Activated CD4-positive, alpha-beta T cell treated with anti-CD3 and anti-CD28 coated beads, Interleukin-10, Interleukin-2, amounts not matched to agents 100 ng/mL and 50 ng/mL, durations not matched to agents 16 hours and 8 hours (primary cell): ENCODE measurements at places on chromosomes 4 and X.
A peak's percentile ranks its signal among the peaks of the same experiment; 100 is the strongest.

DNA sequence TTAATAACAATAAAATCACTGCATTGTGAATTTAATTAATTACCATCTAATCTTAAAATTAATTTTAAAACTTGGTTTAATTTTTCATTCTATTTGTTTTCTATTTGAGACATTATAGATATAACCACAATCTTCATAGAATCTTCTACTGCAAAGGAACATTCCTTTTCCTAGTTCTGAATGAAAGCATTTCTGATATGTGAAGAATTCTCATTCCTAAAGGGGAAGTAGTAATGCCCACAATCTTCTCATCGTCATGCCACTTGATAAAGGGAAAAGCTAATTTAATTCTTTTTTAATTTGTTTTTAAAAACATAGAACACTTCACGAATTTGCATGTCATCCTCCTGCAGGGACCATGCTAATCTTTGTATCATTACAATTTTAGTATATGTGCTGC lies 23.7 kb downstream of the MGARP start:
- no peak for DNase-seq

- DNase-seq, result no peak
Measured at GRCh38 chr4:23894021-23894420, 4.2 kb upstream of the PPARGC1A start.

DNA sequence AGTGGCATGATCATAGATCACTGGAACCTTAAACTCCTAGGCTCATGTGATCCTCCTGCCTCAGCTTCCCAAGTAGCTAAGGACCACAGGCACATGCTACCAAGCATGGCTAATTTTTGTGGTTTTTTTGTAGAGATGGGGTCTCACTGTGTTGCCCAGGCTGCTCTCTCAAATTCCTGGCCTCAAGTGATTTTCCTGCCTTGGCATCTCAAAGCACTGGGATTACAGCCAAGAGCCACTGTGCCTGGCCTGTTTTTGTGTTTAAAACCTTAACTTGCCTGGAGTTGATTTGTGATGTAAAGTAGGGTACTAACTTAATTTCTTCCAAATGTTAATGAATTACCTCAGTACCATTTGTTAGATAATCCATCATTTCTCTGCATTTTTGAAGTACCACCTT lies 22.3 kb downstream of the DLG3 start:
- no peak for DNase-seq

DNA sequence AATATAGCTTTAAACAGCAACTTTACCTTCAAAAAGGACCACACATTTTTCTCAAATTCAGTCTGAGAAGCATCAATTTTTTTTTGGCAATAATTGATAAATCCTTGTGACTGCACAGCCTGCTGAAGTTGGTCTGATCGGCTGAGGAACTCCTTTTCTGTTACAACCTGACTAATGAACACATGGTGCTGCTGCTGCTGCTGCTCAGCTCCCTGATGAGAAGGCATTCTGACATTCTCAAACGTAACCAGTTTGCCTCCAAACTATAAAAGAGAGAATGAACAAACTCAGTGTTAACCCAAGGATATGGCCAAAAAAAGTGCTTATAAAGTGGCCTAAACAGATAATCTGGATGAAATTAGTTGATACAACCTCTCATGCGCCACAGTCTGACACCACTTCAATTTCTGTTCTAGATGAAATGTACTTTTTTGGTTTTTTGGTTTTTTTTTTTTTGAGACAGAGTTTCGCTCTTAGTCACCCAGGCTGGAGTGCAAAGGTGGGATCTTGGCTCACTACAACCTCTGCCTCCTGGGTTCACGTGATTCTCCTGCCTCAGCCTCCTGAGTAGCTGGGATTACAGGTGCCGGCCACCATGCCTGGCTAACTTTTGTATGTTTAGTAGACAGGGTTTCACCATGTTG lies 26.5 kb downstream of the SEC31A start:
- DNase-seq, result peak; percentile 54

DNA sequence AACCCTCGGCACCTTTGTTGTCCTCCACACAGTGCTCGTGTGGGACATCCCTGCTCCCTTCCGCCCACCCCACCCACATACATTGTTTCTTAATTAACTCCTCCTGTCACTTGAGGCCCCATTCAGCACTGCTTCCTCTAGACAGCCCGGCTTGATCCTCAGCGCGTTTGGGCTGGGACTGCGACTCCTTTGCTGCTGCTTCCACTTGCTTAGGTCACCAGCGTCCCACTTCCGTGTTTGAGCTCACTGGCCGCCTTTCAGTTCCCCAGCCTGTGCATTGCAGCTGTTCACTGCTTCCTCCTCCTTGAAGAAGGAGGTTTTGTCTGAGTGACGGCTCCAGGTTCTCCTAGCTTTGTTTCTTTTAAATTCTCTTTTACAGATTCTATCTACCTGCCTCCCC lies 16.1 kb downstream of the RNF4 start:
- peak; percentile 72 for DNase-seq

- no peak for DNase-seq
Measured at GRCh38 chr4:116357758-116358157, 727.6 kb downstream of the TRAM1L1 start.

GRCh38 chr4:1249148-1249730 lies 309 bp upstream of the CTBP1 start:
- peak; percentile 87 for DNase-seq
